Stimulated activated CD4-positive, alpha-beta T cell treated with anti-CD3 and anti-CD28 coated beads, TNF-alpha, amount 100 ng/mL, for 48 hours (primary cell): ENCODE measurements at places on chromosomes 7 and 10.
A peak's percentile ranks its signal among the peaks of the same experiment; 100 is the strongest.

GRCh38 chr10:112768121-112768520 is 181.9 kb upstream of the TCF7L2 start:
- DNase-seq, result no peak

- no peak for DNase-seq
Measured at GRCh38 chr7:11373546-11374142, 400.0 kb downstream of the PHF14 start.

- no peak for DNase-seq
Measured at GRCh38 chr10:33441561-33441960, 107.1 kb upstream of the NRP1 start.

- DNase-seq, result no peak
Measured at GRCh38 chr10:131891196-131891928, 9.4 kb upstream of the PPP2R2D start.

- DNase-seq, result no peak
Measured at GRCh38 chr10:97459111-97459510, 13.1 kb downstream of the ZDHHC16 start.

GRCh38 chr10:91800182-91800581 is 2.0 kb downstream of the TNKS2 start:
- no peak for DNase-seq

DNA sequence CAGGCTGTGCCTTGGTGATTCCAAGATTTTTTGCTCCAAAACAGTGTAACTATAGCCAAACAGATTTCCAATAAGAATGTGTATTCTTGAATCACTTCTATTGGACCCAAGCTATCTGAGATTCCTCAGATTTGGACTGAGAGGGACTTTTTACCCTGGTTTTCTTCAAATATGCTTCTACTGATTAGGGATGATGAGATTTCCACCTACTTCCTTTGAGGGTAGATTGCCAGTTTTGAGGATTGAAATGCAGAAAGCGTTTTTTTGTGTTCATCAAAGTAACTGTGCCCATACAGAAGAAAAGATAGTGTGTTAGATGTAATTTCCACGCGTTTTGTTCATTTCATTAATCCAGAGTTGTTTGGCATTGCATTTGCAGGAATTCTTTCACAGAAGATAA is 144.9 kb downstream of the CPED1 start:
- no peak for DNase-seq

- DNase-seq, result no peak
Measured at GRCh38 chr10:126118476-126118875, 222.1 kb downstream of the FANK1 start.

DNA sequence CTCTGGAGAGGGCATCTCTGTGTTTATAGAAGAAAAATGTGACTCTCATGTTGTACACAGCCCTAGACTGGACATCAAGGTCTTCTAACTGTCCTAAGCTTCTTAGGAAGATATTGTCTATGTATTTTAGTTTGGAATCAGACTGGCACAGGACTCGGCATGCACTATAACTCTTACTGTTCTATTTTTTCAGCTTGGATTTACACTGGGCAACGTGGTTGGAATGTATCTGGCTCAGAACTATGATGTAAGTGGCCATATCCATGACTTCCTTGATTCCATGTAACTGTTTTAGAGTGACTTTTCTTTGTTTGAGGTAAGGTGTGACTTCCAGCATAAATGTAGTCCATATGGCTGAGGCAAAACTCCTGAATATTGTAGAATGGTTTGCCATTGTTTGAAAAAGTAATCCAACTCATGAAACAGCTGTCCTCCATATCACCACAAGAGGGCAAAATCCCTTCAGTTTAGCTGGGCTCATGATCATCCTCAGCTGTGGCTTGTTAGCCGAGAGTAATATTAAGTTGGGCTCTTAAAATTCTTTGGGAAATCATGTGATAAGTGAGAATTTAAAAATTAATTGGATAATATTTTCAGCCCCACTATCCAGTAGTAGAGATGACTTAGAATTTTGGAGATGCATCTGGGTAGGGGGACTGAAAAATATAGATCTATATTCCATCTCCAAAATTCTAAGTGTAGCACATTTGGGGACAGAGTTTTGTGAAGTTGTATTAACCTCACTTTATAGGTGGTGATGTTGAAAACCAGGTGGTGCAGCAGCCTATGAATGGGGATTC is 10.4 kb downstream of the STMP1 start:
- no peak for DNase-seq

DNA sequence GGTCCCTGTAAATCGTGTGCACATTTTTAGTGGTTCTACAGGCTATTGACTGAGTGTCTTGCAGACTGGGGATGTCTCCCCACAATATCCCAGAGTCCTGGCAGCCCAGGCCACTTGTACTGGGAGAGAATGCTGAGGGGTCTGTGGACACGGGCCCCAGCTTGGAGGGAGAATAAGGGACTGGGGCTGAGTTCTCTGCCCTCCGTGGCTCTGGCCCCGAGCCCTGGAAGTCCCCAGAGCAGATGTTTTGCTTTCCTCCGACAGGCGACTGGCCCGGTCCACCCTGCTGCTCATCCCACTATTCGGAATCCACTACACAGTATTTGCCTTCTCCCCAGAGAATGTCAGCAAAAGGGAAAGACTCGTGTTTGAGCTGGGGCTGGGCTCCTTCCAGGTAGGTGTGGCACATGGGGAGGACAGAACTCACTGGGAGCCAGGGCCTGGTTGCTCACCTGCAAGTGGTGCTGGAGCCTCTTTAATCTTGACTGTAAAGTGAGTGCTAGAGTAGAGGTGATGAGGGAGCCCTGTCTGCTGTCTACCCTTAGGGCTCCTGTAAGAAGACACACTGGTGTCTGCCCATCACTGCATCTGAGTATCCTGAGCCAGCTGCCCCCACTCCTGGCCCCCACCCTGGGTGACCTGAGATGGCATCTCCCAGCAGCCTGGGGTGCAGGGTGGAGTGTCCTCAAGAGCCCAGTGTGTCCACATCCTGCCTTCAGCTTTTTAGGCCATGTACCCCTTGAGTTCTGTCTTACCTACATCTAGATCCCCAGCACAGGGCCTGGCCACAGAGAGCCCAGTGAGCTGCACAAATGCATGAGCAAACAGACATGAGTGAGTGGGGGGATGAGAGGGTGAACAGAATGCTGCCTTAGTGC is 51.1 kb downstream of the ADCYAP1R1 start:
- no peak for DNase-seq

GRCh38 chr10:3785251-3785850 is 342 bp upstream of the KLF6 start:
- DNase-seq, result peak; percentile 99

DNA sequence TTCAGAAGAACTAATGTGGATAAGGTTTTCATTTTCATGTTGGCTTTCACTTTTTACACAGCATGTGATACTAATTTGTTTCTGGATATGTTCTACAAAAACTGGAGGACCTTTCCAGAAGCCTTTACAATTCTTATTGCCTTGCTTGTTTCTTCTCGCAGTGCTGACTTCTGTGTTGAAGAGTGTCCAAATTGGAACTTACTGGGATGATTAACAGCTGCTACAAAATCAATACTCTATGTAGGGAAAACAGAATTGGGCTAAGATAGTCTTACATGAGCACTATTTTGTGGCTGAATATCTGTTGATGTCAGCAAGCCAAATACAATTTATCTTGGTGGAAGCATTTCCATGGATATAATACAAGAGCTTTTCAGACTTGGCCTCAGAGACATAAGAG is 351.2 kb downstream of the DGKB start:
- DNase-seq, result no peak

DNA sequence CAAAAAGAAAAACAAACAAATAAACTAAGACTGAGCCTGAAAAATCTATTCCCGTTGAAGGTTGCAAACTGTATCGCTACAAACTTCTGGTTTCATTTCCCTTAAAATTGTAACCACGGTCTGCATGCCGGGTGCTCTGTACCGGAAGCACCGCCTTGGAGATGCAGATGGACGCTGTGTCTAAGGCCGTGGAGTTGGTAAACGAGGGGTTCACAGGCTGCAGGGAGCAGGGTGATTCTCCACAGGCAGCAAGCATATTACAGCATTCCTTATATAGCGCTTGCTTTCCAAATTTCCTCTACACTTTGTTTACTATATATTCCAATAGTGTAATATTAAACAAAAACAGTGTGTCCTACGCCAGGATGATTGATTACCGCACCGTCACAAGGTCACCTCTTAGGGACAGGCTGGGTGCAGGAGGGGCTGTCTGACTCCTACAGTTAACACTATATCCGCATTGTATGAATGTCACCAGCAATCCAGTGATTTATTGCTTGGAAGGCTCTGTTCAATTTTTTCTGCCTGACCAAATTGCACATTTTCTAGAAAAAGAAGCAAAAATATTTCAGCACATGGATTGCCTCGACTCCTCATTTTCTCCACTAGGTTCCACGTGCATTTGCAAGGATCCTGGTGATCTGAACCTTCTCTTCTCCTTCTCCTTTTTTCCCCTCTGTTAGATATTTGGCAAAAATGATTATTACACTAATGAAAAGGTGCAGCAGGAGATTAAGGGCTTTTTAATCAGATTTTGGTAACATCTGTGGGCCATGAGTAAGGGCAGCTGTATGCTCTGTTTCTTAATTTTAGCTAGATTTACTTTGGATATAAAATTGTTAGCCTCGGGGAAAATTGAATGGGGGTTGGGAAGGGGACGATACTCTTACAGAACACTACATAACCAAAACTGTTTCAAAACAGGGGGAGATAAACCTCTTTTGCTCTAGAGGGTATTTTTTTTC is 325.8 kb upstream of the MGMT start:
- DNase-seq, result no peak

- DNase-seq, result no peak
Measured at GRCh38 chr10:124719213-124719851, 24.8 kb downstream of the FAM53B start.
